ENCODE measurements at places on chromosomes 3 and 15.
A peak's percentile ranks its signal among the peaks of the same experiment; 100 is the strongest.

DNA sequence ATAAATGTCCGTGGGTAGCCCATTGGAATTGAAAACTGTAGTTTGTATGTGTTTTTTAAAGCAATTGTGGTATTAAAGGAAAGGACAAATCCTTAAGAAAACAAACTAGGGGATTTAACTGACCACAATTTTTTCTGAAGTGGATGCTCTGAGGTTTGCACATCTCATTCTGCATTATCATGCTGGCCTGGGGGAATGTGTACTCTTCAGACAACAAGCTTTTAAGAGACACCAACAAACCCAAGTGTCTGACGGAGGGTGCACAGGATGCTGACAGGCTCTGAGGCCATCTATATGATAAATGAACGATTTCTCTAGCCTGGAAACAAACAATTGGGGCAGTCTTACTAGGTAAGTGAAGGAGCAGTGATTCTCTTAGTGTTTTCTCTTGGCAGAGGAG, 9.1 kb downstream of the LINS1 start:
- peak; percentile 27 for DNase-seq

DNA sequence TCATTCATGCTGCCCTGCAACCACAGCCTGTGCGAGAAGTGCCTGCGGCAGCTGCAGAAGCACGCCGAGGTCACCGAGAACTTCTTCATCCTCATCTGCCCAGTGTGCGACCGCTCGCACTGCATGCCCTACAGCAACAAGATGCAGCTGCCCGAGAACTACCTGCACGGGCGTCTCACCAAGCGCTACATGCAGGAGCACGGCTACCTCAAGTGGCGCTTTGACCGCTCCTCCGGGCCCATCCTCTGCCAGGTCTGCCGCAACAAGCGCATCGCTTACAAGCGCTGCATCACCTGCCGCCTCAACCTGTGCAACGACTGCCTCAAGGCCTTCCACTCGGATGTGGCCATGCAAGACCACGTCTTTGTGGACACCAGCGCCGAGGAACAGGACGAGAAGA, 4.7 kb downstream of the TRIM42 start:
- DNase-seq: no peak

- peak; percentile 23 for DNase-seq
Observed at GRCh38 chr3:37904601-37905000, 42.9 kb downstream of the CTDSPL start.

GRCh38 chr3:37675833-37676596, 185.7 kb upstream of the CTDSPL start:
- no peak for DNase-seq

DNA sequence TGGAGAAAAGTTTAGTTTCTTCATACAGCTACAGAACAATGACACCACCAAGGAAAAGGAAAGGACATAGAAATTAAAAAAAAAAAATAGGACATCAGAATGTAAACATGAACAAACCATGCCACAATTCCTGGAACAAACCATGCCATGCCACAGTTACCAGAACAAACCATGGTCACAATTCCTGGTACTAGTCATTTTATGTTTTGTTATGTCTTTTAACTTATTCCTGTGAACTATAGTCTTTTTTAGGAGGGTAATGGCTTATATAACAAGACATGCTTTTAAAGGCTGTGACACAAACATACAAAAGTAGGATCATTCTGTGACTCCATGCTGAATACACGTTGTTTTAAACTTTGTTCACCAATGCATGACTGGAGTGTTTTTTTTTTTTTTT, 42.8 kb downstream of the CD47 start:
- DNase-seq: no peak

DNA sequence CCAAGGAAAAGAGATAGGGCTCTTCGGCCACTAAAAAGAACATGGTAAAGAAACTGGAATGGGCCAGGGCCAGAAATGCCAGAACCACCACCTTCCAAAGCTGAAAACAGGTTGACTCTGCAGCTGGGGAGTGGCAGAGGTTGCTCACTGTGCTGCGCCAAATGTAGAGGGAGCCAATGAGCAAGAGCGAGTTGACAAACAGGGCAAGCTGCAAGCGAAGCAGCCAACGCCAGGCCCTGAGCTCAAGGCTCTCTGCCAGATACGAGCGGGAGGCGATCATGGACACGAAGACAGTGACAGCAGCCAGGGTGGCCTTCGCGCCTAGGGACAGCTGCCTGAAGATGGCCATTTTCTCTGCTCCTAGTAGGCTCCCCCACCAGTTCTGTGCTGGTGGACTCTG, 3.1 kb downstream of the GLB1 start:
- DNase-seq: no peak
